NCI-H2029 treated with DMSO at 0.1 percent for 48 hours (cell line): ENCODE measurements at places on chromosomes 13 and 19.
A peak's percentile ranks its signal among the peaks of the same experiment; 100 is the strongest.

DNA sequence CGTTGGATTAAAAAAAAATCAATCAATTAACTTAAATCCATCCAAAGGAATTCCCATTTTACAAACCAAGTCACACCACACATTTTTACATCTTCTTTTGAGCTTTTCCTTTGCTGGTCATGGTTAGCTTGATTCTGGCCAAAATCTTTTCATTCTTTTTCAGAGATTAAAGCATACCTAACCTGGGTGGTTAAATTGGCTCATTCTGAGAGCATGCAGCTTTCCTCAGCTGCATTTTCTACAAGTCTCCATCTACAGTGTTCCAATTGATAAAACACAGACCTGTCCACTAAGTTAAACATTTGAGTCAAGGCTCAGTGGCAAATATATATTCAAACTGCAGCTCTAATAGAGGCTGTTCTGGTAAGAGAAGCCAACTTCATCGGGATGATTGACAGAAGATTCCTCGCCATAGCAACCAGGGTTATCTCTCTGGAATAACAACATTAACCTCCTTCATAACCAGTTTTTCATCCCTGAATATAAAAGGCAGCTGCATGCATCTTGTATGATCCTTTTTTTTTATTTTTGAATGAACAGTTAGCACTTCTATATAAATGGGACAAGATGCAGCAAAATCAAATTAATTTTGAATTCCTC lies 106.2 kb downstream of the DNAJC15 start:
- no peak for DNase-seq

GRCh38 chr19:45782162-45782691 lies at the start of gene DMPK:
Gene DMPK (minus strand): TSS chr19:45782490. CDS start chr19:45782352, 138 bp downstream.
- no peak for DNase-seq

GRCh38 chr13:43319617-43320444 lies 296.4 kb downstream of the DNAJC15 start:
- no peak for DNase-seq

DNA sequence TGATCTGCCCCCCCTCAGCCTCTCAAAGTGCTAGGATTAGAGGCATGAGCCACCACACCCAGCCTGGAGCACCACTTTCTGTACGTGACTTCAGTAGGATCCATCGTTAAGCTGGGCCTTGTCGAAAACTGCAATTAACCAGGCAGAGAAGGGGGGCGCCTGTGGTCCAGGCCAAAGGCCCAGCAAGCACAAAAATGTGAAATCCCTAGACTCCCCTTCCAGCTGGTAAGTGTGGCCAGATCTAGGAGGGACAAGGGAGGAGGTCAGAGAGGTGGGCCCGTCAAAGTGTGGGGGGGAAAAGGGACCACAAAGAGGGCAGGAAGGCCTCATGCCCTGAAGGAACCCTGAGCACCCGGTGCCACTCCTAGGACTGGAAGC lies 13.8 kb downstream of the DDX39A start:
- DNase-seq, result no peak

DNA sequence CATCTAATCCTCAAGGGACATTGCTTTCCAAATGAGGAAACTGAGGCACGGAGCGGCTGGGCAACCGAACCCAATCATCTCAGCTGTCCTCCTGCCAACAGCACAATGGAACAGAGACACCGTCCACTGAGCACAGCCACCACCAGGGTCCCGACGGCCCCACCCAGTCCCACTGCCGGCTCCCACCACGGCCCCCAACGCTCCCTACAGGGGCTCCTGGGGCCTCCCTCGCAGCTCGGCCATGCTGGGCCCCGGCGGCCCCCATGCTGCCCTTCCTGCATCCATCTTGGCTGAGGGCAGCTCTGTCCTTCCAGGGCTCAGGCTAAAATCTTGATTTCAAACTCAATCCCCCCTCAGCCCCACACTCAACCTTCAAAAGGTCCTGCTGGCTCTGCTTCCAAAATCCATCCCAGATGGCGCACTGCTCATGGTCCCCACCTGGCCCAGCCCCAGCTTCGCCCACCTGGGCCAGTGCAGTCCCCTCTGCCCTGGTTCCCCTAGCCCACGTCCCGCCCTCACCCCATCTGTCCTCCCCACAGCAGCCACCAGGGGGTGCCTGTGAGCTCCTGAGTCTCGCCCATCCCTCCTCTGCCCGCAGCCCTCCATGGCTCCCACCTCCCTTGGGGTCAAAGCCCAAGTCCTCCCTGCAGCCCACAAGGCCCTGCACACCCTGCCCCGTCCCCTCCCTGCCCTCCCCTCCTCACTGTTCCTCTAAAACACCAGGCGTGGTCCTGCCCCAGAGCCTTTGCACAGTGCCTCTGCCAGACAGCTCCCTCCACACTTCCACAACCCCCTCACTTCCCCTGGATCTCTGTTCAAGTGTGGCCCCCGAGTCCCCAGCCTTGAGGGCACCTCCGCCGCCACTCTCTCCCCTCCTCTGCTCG lies 7.9 kb downstream of the PIP5K1C start:
- no peak for DNase-seq

- DNase-seq, result no peak
These were observed 1824.2 kb downstream of the OLFM4 start for GRCh38 chr13:54852831-54853230.

DNA sequence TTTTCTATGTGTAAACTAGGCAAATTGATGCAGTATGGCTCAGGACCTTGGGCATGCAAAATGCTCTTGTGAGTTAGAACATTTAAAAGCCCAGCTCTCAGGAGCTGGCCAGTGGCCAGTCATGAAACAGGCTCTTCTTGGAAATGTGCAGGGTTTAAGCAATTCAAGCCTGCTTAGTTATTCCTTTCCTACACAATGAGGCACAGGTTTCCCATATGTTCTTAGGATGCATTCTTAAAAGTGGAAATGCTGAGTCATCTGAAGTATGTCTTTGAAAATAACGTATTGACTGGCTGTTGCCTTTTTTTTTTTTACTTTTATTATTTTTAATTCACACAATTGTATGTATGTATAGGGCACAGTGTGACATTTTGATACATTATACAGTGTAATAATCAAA lies 300.7 kb downstream of the SLC7A1 start:
- DNase-seq, result no peak

DNA sequence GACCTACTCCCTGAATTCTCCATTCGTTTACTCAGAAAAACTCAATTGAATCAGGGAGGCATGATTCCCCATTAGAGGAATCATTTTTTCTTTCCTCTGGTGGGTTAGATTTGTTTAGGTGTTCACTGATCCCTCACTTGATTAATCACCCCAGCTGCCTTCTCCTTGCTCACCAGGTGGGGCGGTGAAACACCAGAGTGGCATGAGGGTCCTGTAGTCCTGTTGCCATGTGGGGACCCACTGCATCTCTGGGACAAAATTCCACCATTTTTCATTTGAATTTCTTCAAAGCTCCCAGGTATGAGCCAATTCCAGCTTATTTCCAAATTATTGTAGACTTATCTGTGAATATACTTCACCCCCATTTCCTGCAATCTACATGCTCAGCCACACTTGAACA lies 462.7 kb upstream of the ZNF507 start:
- DNase-seq, result no peak

- DNase-seq, result no peak
These were observed 29.9 kb downstream of the EFNA2 start for GRCh38 chr19:1315470-1316166.

DNA sequence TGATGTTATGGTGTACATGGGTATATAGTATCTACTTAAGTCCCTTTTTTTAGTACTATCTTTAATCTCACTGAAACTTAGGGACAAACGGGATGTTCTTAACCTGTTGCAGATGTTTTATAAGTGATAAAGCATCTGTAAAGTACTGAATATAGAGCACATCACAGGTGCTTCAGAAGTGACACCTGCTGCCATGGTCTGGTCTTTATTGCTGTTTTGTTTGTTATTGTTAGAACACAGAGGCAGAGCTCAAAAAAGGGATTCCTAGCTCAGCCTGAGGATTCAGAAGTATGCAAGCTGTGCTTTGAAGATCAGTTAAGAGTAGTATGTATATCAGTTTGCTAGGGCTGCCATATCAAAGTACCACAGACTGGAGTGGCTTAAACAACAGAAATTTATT lies 219.5 kb downstream of the DCT start:
- DNase-seq, result no peak

DNA sequence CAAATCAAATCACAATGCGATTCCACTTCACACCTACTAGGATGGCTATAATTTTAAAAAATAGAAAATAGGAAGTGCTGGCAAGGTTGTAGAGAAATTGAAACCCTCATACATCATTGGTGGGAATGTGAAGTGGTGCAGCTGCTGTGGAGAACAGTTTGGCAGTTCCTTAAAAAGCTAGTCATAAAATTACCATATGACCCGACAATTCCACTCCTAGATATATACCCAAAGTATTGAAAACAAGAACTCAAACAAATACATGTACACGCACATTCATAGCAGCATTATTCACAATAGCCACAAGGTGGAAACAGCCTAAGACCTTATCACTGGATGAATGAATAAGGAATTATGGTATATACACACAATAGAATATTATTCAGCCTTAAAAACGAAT lies 12.0 kb downstream of the HMGB1 start:
- DNase-seq, result no peak

DNA sequence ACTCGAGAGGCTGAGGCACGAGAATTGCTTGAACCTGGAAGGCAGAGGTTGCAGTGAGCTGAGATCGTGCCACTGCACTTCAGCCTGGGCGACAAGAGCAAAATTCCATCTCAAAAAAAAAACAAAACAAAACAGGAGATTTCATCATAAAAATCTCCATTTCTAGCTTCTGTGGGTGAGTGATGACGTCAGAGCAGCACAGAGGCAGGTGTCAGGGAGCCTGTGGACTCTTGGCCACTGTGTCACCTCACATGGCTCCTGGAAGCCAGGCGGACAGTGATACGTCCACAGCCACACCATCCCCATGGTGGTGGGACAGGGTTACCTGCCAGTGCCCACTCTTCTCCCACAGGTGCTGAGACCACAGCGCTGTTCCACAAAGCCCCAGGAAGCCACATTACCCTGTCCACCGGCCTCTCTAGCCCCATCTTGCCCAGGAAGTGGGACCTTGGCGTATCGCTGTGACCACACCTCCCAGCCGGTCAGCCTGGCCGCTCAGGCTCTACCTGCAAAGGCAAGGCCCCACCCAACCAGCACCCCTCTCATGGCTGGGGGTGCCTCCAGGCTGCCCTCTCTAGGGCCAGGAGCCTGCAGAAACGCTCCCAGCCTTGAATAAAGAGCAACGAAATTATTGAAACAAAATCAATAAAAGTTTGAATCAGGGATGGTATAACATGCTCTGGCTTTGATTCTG lies 2.5 kb upstream of the FXYD3 start:
- DNase-seq, result no peak

GRCh38 chr19:51489113-51489512 lies 10.8 kb downstream of the CEACAM18 start:
- DNase-seq, result no peak

GRCh38 chr19:34432797-34433196 lies 4.6 kb downstream of the UBA2 start:
- no peak for DNase-seq

- DNase-seq, result no peak
These were observed 3.0 kb downstream of the PPP6R1 start for GRCh38 chr19:55255618-55256423.

DNA sequence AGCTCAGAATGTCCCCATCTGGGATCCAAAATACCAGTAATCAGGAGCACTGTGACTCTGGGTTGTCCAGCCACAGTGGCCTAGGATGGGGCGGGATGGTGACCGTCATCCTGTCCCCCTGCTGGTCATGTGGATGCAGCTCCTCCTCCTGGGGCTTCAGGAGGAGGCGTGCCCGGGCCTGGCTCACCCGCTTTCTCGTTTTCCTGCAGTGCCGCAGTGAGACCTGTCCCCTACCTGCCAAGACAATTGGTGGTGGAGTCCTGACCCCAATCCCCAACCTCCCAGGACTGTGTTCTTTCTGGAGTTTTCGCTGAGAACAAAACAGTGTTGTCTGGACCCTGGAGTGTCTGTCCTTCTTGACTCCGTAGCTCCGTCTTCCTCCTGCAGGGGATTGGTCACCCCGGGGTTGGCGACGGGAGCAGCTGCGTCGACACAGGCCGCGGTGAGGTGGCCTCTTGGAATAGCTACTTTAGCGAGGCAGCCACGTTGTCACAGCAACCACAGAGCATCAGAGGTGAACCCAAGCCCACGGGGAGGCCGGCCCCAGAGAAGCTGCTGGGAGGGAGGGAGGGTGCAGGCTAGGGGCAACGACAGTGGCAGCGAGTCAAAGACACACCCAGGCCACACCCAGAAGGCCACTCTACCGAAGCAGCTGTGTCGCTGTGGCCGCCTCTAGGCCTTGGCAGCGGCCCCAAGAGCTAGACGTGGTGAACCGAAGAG lies 10.2 kb upstream of the EMC10 start:
- peak; percentile 72 for DNase-seq

DNA sequence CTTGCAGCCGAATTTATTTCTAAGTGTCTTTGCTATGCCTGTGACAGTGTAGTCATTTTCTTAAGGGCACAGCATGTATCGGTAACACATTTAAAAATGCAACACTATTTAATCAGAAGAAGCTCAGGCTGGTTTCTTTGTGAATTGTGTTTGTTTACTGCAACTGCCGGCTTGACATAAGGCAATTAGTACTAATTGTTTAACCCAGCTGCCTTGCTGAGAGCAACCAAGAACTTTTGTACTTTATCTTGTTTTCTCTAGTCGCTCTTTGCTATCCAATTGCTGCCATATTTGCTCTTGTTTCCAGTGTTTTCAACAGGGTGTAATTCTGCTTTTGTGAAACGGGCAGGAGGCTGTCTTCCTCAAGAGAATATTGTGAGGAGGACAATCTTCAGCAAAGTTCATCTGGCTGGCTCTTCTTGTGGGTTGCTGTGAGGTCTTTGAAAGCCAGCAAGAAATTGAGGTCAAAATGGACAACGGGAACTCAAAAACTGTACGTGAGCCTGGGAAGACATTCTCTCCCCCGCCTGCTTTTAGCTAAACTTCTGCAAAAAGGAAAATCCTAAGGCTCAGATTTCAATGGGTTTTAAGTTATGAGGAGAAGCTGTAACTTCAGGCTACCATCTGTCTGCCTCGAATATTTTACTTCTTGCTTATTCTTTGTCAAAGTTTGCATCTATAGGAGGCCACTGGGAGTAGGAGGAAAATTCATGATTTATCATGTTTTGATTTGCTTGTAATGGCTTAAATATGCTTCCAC lies 75.8 kb upstream of the TSHZ3 start:
- no peak for DNase-seq

- DNase-seq, result no peak
These were observed 12.7 kb downstream of the ARHGAP45 start for GRCh38 chr19:1079566-1080111.

- DNase-seq, result no peak
These were observed 148.3 kb downstream of the POSTN start for GRCh38 chr13:37450276-37450675.

GRCh38 chr13:56773148-56773547 lies 367.6 kb upstream of the PRR20A start:
- no peak for DNase-seq

GRCh38 chr19:20044663-20045062 lies 5.4 kb upstream of the ZNF682 start:
- no peak for DNase-seq
